ENCODE measurements at places on chromosomes 6 and 20. TPM values are rescaled to one million over a fixed set of nuclear protein-coding genes. Genes with fewer than 3 reads are reported as not detected.

Gene SPATS1
- not detected for total RNA-seq

Gene SLC22A23
- total RNA-seq: 12.7 TPM

Gene EPPIN
- total RNA-seq: not detected

Gene EFCAB8
- total RNA-seq: not detected

Gene UBE3D
- total RNA-seq: 5.5 TPM

Gene TFAP2D
- total RNA-seq: not detected

Gene MDFI
- total RNA-seq: 415 TPM

Gene HTR1B
- 1.4 TPM for total RNA-seq

Gene CST2
- not detected for total RNA-seq

Gene TCF19
- 17.5 TPM for total RNA-seq

Gene SOBP
- 0.19 TPM for total RNA-seq

Gene TTBK1
- not detected for total RNA-seq

Gene CCN6
- 0.31 TPM for total RNA-seq

Gene NOX3
- not detected for total RNA-seq

Gene TMEM170B
- total RNA-seq: 0.04 TPM

Gene VARS2
- total RNA-seq: 29.4 TPM

Gene GRIK2
- not detected for total RNA-seq

Gene TCP11
- total RNA-seq: not detected

Gene RSPO3
- total RNA-seq: not detected

Gene ZNF334
- total RNA-seq: 1.1 TPM

Gene C20orf144
- 0.16 TPM for total RNA-seq

Data from hair follicular keratinocyte (primary cell).